CD4-positive, alpha-beta memory T cell (primary cell): ENCODE measurements at places on chromosomes 2 and 18. TPM values are rescaled to one million over a fixed set of nuclear protein-coding genes. Genes with fewer than 3 reads are reported as not detected.

DNA sequence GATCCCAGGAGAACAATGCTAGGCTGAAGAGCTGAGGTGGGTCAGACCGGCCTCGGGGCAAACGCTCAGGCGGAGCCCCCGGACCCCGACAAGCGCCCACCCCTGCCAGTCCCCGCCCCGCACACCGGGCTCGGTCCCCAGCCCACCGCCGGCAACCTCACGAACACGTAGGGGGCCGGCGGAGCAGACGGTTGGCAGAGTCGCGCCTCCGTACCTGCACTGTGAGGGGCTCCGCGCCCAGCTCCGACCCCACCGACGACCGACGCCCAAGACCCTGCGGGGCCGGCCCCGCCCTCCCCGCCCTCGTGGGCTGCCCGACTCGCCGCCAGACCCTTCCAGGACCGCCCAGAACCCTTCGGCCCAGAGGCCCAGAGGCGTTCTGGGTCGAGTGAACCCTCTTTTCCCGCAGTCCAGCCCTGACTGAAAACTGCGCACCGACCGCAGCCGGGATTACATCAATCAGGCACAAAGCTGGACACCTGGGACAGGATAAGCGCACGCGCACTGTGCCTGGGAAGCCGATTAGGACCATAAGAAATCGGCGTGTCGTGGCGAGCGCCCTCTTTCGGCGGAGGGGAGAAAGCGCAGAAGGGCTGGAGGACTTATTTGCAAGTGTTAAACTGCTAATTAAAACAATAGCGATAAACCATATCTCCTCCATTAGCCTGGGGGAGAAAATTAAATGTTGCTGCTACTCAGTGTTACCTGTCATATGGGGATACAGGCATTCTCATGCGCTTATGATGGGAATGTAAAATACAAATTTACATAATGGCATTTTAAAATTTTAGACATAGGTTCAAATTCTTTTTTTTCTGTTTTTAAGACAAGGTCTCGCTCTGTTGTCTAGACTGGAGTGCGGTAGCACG, 11.7 kb upstream of the DCTN1 start:
- no peaks in the 10 kb centered on the region for H3K27me3 ChIP-seq
- H3K4me3 ChIP-seq: peak overlapping the region; percentile 90
- H3K27ac ChIP-seq: peak overlapping the region; percentile 88
- H3K4me1 ChIP-seq: peaks cover 27% of the 10 kb centered on the region

DNA sequence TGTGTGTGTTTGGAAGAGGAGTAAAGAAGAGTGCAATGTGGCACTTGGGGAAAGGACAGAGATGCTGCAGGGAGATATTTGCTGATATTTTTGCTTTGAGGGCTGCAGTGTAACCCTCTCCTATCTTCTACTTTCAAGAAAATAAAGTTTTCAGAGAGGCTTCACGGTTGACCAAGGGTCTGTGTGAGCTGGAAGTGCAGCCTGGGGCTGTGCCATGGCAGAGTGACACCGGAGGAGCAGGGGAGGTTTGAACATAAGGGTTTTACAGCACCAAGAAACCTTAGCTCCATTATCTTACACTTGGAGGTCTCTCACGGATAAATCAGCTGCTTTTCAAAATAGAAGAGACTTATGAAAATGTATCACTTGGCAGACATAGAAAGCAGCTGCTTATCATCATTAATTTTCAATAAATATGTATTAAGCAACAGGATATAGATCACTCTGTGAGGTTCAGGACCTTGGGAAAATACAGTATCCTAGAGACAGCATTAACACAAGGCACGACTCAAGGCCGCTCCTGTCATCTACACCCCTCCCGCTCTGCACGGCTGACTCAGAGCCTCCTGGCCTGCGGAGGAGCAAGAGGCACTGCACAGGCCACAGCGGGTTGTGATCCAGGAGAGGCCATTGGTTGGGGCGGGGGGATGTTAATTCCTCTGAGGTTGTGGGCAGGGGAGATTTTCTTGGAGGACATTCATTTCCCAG, 127.8 kb downstream of the COPS8 start:
- H3K27me3 ChIP-seq: no peaks in the 10 kb centered on the region
- H3K4me3 ChIP-seq: no peak overlapping the region
- no peak for DNase-seq
- H3K36me3 ChIP-seq: no peaks in the 10 kb centered on the region

GRCh38 chr2:67399144-67399543, 2.0 kb downstream of the ETAA1 start:
- no peaks in the 10 kb centered on the region for H3K27me3 ChIP-seq
- peaks cover 11% of the 10 kb centered on the region for H3K36me3 ChIP-seq
- no peak overlapping the region for H3K27ac ChIP-seq
- H3K4me1 ChIP-seq: peaks cover 13% of the 10 kb centered on the region

- no peak overlapping the region for H3K27ac ChIP-seq
- DNase-seq: no peak
- no peaks in the 10 kb centered on the region for H3K36me3 ChIP-seq
- H3K4me1 ChIP-seq: peaks cover 8% of the 10 kb centered on the region
- no peak overlapping the region for H3K4me3 ChIP-seq
Measured at GRCh38 chr2:112173646-112174319, 35.6 kb downstream of the FBLN7 start.

GRCh38 chr2:200702646-200703118, 109.0 kb upstream of the BZW1 start:
- no peaks in the 10 kb centered on the region for H3K36me3 ChIP-seq
- H3K4me1 ChIP-seq: peaks cover 11% of the 10 kb centered on the region
- H3K27ac ChIP-seq: no peak overlapping the region
- no peaks in the 10 kb centered on the region for H3K27me3 ChIP-seq
- no peak overlapping the region for H3K4me3 ChIP-seq

DNA sequence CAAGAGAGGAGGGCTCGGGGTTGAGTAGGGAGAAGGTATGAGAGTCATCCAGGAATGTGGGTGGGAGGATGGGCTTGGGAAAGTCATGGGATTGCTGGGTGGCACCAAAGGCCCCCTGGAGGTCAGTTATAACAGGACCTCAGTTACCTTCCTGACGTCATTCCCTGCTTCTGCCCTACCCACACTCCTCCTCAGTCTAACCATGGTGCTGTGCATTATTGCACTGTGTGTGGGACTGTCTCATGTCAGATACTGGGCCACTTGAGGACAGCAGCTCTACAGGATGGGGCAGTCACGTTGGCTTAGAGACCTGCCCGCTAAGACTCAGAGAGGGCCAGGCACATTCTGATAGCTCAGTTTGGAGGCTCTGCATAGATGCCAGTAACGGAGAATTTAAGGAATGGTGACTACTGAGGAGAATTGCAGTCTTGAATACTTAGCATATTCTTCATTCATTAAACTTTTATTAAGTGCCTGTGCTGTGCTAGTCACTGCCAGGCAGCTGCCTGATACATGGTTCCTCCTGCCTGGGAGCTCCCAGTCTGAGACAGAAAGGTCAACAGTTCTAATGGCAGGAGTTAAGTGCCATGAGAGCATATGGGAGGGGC, 90.5 kb downstream of the LAMA3 start:
- no peaks in the 10 kb centered on the region for H3K27me3 ChIP-seq
- no peaks in the 10 kb centered on the region for H3K4me1 ChIP-seq
- no peak overlapping the region for H3K4me3 ChIP-seq
- no peak for DNase-seq

GRCh38 chr2:41998186-41999127, 49.4 kb upstream of the PKDCC start:
- no peaks in the 10 kb centered on the region for H3K36me3 ChIP-seq
- no peaks in the 10 kb centered on the region for H3K4me1 ChIP-seq

GRCh38 chr2:121748202-121748601, 7.2 kb upstream of the TSN start:
- H3K36me3 ChIP-seq: no peaks in the 10 kb centered on the region
- DNase-seq: no peak
- H3K4me3 ChIP-seq: no peak overlapping the region
- H3K4me1 ChIP-seq: no peaks in the 10 kb centered on the region

DNA sequence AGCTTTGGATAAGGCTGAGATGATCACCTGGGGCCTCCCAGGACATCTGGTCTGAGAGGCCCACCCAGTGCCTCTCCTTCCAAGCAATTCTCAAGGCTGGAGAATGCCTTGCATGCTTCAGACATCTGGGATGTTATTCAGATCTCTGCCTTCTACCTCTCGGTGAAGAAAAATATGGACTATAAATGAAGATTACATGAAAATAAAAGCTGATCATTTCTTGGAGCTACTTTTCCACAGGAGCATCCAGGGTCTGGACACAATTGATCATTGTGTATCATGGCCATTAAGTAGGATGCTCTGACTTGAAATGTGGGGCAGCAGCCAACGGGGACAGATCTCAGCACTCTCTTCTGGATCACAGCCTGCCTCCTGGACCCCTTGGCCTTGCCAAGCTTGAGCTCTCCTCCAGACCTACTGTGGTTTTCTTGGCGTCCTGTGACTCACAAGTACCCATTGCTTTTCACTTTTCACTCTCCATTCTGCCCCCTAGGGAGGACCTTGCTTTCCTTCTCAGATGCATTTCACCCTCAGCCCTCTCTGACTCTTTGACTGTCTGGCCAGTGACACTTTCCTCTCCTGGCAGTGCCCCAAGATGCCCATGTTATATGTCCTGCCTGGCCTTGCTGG, 203.1 kb downstream of the INSIG2 start:
- no peaks in the 10 kb centered on the region for H3K36me3 ChIP-seq
- no peak overlapping the region for H3K27ac ChIP-seq
- no peak for DNase-seq
- no peaks in the 10 kb centered on the region for H3K27me3 ChIP-seq
- H3K4me3 ChIP-seq: no peak overlapping the region
- no peaks in the 10 kb centered on the region for H3K4me1 ChIP-seq

- no peaks in the 10 kb centered on the region for H3K4me1 ChIP-seq
- H3K36me3 ChIP-seq: no peaks in the 10 kb centered on the region
- no peak overlapping the region for H3K4me3 ChIP-seq
- no peak for DNase-seq
- H3K27me3 ChIP-seq: no peaks in the 10 kb centered on the region
- no peak overlapping the region for H3K27ac ChIP-seq
Measured at GRCh38 chr2:8270699-8271098, 411.2 kb upstream of the ID2 start.

DNA sequence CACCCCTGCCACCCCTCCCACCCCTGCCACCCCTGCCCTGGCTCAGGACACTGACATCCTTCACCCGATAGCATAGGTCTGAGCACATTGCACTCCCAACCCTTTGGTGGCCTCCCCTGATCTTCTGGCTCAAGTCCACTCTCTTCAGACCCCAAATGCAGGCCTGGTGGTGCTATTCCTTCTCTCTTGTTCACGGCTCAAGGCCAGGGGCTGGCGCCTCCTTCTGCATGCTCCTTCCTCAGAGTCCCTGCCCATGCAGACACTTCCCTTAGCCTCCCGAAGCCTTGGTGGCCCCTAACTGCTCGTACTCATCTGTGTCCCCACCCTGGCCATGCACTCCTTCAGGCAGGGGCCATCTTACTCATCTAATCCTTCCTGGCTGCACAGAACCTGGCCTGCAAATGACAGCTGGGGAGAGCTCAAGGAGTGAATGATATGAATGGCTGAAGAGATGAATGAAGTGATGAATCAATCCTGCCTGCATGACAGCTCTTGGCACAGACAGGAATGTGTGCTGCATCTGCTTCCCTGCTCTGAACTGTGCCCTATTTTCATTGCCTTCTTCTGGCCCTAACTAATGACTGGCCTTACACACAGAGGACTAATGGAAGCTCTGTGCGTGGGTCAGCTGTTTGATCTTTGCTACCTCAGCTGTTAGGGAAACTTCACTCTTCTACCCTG, 290.8 kb downstream of the DYSF start:
- H3K4me1 ChIP-seq: no peaks in the 10 kb centered on the region
- no peak overlapping the region for H3K4me3 ChIP-seq
- H3K27me3 ChIP-seq: no peaks in the 10 kb centered on the region
- H3K36me3 ChIP-seq: no peaks in the 10 kb centered on the region

Gene IL36G
- not detected for polyA plus RNA-seq

Gene UGT1A4
- not detected for polyA plus RNA-seq

Gene PSD4
- polyA plus RNA-seq: 11.9 TPM

Gene LINC00305
- polyA plus RNA-seq: not detected

Gene CLASP1
- 3.3 TPM for polyA plus RNA-seq

Gene RALB
- polyA plus RNA-seq: 34.8 TPM
